ENCODE measurements at places on chromosomes 13 and 19. TPM values are rescaled to one million over a fixed set of nuclear protein-coding genes. Genes with fewer than 3 reads are reported as not detected.

- no peak for DNase-seq
Observed at GRCh38 chr13:94209117-94209516, 270.4 kb downstream of the DCT start.

DNA sequence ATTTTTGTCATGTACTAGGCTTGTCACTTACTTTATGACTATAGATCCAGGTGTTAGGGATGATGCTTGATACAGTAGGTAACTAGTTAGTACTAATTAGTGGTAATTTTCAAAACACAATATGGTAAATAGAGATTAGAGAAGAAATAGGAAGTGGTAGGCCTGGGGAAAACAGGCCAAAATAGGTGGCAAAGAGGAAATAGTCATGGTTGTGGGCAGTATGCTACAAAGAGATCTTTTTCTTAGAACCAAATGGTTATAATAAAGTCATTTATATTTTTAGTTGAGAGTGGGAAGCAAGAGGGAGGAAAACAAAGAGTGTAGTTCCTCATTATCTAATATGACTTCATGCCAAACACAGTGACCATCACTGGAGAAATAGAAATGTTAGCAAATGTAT is 9.1 kb upstream of the VWA8 start:
- no peak for DNase-seq

DNA sequence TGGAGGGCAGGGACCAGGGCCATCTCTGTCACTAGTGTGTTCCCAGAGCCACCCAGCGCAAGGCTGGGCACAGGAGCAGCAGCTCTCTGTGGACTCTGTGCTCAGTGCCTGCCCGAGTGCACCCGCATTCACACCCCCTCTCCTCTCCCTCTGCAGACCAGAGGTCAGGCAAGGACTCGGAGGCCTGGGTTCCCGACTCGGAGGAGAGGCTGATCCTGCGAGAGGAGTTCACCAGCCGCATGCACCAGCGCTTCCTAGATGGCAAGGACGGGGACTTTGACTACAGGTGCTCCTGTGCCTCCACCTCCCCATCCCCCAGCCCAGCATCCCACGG is 10.2 kb downstream of the CCDC97 start:
- no peak for DNase-seq

GRCh38 chr19:22605275-22606211 is 28.6 kb upstream of the ZNF492 start:
- DNase-seq, result no peak

GRCh38 chr13:35345992-35346391 is 130.5 kb downstream of the MAB21L1 start:
- DNase-seq, result no peak

- DNase-seq, result no peak
Observed at GRCh38 chr19:1780272-1780958, 27.1 kb downstream of the ONECUT3 start.

GRCh38 chr19:33722456-33723239 is 74.0 kb upstream of the KCTD15 start:
- no peak for DNase-seq

The SIGLEC5 gene
- total RNA-seq, result not detected

The PRR20E gene
- total RNA-seq, result not detected

The C19orf85 gene
- not detected for total RNA-seq

The CCDC169 gene
- total RNA-seq, result 7.3 TPM

The PRODH2 gene
- not detected for total RNA-seq

The PGLYRP1 gene
- total RNA-seq, result not detected

Measured in kidney epithelial cell (primary cell).